ENCODE measurements at places on chromosomes 6 and 20.

GRCh38 chr6:123879749-123880148 is 76.1 kb downstream of the NKAIN2 start:
- no peak for DNase-seq
- H3K4me1 ChIP-seq, result no peaks in the 10 kb centered on the region
- no peak overlapping the region for H3K27ac ChIP-seq

- DNase-seq, result no peak
- H3K4me3 ChIP-seq, result no peak overlapping the region
- no peaks in the 10 kb centered on the region for H3K36me3 ChIP-seq
- H3K27ac ChIP-seq, result no peak overlapping the region
These were observed 84.5 kb downstream of the SLC22A23 start for GRCh38 chr6:3372184-3372846.

DNA sequence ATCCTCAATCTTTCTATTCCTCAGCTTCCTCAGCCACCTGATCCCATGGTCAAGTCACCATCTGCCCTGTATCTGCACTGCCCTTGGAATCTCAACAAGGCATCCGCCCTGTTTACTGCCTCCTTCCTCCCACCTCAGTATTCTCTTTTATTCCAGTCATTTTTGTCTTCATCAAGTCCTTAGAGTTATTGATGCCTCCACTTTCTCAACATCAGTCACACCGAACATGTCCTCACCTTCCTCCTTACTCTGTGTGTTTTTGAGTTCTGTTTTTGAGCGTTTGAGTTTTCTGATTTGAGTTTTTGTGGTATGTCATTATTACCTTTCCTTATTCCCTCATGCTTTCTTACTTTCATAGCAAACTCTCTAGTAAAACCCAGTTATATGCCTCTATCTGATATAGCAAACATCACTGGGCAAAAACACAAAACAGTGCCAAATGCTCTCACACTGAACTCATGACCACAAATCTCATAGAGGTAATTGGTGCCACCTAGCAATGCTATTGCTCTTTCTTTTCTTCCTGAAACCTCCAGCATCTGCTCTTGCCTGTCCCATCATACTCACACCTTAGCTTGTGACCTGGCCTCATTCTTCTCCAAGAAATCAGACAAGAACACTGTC is 11.8 kb upstream of the GNRH2 start:
- no peak for DNase-seq
- H3K27ac ChIP-seq, result no peak overlapping the region
- H3K36me3 ChIP-seq, result peaks cover 67% of the 10 kb centered on the region
- no peaks in the 10 kb centered on the region for H3K27me3 ChIP-seq
- H3K4me1 ChIP-seq, result no peaks in the 10 kb centered on the region

DNA sequence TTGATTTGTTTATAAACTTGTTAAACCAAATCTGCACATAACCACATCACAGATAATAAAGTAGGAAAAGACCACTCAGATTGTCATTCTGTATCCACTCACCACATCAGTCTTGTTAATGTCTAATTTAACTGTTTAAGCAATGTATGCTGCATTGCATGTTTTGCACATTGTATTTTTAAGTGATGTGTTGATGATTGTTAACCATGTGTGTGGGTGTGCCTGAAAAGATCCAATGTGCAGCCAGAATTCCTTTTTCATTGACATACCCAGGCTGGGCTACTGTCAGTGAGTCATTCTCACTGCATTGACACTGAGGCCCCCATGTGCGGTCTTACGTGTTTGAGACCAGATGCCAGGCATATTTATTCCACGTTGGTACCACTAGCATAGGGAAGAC is 167.3 kb downstream of the TRMT11 start:
- no peaks in the 10 kb centered on the region for H3K36me3 ChIP-seq
- no peaks in the 10 kb centered on the region for H3K27me3 ChIP-seq
- no peaks in the 10 kb centered on the region for H3K4me1 ChIP-seq
- DNase-seq, result no peak
- H3K27ac ChIP-seq, result no peak overlapping the region

- H3K4me1 ChIP-seq, result no peaks in the 10 kb centered on the region
- H3K27me3 ChIP-seq, result no peaks in the 10 kb centered on the region
- no peak overlapping the region for H3K4me3 ChIP-seq
- H3K27ac ChIP-seq, result no peak overlapping the region
- no peak for DNase-seq
These were observed 70.7 kb upstream of the INSM1 start for GRCh38 chr20:20297181-20297580.

- H3K27ac ChIP-seq, result no peak overlapping the region
- H3K36me3 ChIP-seq, result no peaks in the 10 kb centered on the region
- H3K4me3 ChIP-seq, result no peak overlapping the region
- H3K27me3 ChIP-seq, result no peaks in the 10 kb centered on the region
These were observed 89.2 kb upstream of the STMND1 start for GRCh38 chr6:17012421-17013225.

DNA sequence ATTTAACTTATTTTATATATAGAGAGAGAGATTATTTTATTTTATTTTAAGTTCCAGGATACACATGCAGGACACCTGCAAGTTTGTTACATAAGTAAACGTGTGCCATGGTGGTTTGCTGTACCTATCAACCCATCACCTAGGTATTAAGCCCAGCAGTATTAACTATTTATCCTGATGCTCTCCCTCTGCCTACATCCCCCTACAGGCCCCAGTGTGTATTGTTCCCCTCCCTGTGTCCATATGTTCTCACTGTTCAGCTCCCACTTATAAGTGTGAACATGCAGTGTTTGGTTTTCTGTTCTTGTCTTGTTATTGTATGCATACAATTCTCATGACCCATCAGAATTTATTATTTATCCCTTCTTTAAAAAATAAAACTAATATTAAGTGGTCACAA is 34.6 kb downstream of the FKBP1C start:
- no peak overlapping the region for H3K27ac ChIP-seq
- no peak for DNase-seq
- no peaks in the 10 kb centered on the region for H3K27me3 ChIP-seq
- H3K36me3 ChIP-seq, result no peaks in the 10 kb centered on the region
- no peaks in the 10 kb centered on the region for H3K4me1 ChIP-seq

Measured in CD4-positive, alpha-beta T cell (primary cell).